ENCODE measurements at places on chromosomes 5 and 9.
A peak's percentile ranks its signal among the peaks of the same experiment; 100 is the strongest.

DNA sequence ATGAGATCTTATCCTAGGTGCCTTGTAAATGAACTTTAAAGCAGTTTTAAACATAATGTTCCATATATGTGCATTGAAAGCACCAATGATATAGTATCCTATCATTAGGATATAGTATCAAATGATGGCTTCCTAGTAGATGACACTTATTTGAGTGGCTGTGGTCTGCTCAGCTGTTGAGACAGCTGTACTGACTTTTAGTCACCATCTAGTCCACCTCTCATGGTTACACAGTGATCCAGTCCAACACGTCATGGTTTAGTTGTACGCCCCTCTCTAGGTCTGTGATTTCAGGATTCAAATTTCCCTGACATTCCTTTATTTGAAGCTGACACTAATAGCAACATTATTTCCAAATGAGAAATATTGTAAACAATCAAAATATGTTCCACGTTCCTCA lies 127.3 kb upstream of the TUT7 start:
- DNase-seq, result no peak

GRCh38 chr5:123696921-123697341 lies 185.0 kb downstream of the CSNK1G3 start:
- no peak for DNase-seq

GRCh38 chr9:80507611-80508010 lies 935.8 kb downstream of the TLE4 start:
- DNase-seq, result no peak

GRCh38 chr9:5764130-5764868 lies 68.6 kb downstream of the ERMP1 start:
- DNase-seq, result no peak

DNA sequence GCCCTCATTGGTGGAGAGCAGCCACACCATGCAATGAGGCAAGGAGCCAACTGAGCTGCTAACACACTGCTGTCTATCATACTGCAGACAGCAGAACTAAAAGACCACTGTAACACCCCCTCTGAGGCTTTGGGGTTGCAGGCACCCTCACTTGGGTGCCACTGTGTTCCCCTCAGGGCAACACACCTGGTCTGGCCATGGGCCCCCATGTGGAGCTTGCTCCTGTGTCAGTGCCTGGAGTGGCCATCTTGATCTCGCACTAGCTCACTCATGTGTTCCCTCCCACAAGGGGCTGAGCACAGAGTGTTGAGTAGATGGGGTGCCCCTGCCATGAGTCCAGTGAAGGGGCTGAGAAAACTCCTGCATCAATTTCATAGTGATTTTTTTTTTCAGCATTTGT lies 532.4 kb upstream of the FTMT start:
- DNase-seq, result no peak

GRCh38 chr5:44795496-44795895 lies 13.3 kb upstream of the MRPS30 start:
- no peak for DNase-seq

- no peak for DNase-seq
Measured at GRCh38 chr9:88875400-88876120, 115.7 kb upstream of the S1PR3 start.

DNA sequence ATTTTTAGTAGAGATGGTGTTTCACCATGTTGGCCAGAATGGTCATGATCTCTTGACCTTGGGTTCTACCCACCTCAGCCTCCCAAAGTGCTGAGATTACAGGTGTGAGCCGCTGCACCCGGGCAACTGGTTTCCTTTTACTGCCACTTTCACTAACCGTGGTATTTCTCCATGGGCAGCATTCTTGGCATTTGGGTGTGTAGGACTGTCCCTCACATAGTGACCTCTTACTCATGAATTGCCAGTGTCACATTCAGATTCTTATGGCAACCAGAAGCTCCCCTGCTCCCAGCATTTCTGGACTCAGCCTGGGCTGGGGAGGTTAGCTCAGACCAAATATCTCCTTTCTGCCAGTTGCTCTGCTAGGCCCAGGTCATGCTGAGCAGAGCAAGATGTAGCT lies 50.1 kb downstream of the FOXI1 start:
- DNase-seq, result no peak

GRCh38 chr9:95073918-95074317 lies 243.6 kb downstream of the FANCC start:
- DNase-seq, result no peak

DNA sequence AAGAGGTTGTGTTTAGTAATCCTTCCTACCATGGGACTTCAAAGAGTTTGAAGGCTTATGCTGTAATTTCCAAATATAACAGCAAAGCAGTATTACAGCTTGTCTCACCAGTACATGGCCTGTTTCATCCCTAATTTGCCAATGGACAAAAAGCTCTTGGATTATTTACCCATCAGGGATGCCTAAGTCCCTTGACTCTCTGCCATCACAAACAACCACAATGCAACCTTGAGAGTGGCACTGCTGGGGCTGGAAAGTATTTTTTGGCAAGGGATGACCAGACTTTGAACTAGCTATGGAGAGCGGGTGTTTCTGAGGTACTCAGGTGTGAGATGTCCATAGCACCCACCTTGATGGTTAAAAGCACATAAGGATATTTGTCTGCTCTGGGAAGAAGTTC lies 9.1 kb downstream of the MAMDC2 start:
- no peak for DNase-seq

- DNase-seq, result no peak
Measured at GRCh38 chr9:111284703-111285102, 45.3 kb downstream of the OR2K2 start.

DNA sequence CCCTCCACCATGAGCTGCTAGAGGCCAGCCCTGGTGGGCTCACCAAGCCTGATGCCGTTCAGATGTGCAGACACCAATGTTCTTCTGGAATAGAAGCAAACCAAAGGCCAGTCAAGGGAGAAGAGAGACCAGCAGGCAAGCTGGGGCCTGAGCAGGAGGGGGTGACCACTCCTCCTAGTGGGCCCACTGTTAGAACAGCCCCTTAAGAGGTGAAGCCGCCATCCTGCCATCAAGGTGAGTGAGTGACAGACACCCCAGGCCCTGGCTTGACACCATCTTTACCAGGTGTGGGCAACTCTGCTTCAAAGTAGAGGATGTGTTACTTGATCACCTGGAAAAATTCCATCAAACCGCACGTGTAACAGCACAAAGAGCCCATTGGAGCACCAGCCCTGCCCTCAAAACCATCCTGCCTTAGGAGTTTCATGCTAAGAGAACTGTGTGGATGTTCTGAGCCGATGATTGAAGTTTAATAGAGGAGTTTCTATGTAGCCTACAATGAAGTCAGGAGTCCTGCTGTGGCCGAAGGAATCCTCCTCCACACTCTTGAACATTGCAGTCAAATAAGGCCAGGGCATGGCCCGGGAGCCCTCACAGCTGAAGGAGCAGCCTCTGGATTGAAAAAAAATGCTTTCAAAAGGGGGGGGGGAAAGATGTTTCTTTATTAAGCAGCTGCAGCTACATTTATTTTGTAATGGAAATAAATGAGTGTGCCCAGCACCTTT lies 20.8 kb downstream of the AMBP start:
- no peak for DNase-seq

- DNase-seq, result no peak
Measured at GRCh38 chr9:128607642-128608350, 48.9 kb downstream of the DYNC2I2 start.

GRCh38 chr9:31824860-31825259 lies 559.6 kb upstream of the ACO1 start:
- DNase-seq, result no peak

- DNase-seq, result peak; percentile 9
Measured at GRCh38 chr5:77876316-77876715, 100.2 kb upstream of the TBCA start.

- peak; percentile 27 for DNase-seq
Measured at GRCh38 chr5:891117-891836, 1.3 kb downstream of the BRD9 start.

- no peak for DNase-seq
Measured at GRCh38 chr5:135706893-135707292, 127.6 kb upstream of the SLC25A48 start.

DNA sequence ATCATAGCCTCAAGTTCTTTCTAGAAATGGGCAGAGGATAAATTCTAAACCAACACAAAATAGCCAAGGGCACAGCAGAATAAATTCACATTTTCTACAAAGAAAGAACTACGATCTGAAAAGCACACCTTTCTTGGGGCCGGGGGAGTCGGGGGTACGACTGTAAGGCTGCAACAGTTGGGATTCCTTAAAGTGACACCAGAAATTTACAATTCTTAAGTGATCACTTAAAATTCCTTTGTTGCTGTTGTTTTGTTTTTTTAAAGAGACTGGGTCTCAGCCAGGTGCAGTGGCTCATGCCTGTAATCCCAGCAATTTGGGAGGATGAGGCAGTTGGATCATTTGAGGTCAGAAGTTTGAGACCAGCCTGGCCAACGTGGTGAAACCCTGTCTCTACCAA lies 95.8 kb downstream of the CDK5RAP2 start:
- no peak for DNase-seq

DNA sequence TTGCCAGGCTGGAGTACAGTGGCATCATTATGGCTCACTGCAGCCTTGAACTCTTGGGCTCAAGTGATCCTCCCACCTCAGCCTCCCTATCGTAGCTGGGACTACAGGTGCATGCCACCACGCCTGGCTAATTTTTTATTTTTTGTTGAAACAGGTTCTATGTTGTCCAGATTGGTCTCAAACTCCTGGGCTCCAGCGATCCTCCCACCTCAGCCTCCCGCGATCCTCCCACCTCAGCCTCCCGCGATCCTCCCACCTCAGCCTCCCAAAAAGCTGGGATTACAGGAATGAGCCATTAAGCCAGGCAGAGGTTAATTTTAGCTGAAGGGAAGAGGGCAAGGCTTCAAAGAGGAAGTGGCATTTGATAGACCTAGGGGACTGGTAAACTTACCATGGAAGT lies 32.8 kb upstream of the CCNB1 start:
- DNase-seq, result no peak

DNA sequence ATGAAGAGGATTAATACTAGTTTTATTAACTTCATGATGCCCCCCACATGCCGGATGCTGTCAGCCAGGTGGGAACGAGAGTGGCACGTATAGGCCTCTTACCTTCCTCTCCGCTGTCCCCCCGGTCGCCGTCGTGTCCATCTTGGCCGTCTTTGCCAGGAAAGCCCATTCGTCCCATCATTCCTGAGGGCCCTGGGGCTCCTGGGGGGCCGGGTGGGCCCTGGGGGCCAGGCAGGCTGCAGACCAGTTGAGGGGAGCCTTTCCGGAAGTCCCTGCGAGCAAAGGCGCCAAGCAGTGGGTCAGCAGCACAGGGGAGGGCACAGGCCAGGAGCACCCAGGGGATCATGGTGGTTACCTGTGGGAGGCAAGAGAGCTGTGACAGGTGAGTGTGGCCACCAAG lies 15.8 kb downstream of the C1QTNF2 start:
- no peak for DNase-seq

- no peak for DNase-seq
Measured at GRCh38 chr5:110109667-110110066, 419.9 kb downstream of the MAN2A1 start.

DNA sequence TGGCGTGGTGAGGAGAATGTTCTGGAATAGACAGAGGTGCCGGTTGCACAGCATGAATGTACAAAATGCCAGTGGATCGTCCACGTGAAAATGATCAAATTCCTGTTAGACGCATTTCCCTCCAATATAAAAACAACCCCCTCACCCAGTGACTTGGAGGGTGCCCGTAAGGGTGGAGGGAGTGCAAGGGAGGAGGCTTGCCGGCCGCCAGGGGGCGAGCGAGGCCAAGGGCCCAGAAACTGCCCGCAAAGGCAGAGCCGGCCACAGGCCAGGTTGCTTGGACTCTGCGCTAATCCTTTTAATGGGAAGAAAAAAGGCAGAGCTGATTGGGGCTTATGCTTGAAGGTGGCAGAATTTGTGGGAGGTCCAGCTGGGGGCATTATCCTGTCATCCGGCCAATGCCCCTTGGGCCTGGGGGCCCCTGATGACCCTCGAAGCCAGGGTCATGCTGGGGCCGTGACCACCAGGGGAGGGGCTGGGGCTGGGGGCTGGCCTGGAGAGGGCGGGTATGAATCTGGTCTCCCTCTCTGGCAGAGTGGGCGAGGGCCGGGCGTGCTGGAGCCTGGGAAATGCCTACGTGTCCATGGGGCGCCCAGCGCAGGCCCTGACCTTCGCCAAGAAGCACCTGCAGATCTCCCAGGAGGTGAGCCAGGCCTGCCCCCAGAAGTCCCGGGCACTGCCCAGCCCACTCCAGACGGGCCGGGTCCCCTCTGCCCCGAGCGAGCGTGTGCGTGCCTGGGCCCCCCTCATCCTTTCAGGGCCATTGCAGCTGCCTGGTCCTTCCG lies 12.0 kb downstream of the GPSM1 start:
- DNase-seq, result peak; percentile 91

DNA sequence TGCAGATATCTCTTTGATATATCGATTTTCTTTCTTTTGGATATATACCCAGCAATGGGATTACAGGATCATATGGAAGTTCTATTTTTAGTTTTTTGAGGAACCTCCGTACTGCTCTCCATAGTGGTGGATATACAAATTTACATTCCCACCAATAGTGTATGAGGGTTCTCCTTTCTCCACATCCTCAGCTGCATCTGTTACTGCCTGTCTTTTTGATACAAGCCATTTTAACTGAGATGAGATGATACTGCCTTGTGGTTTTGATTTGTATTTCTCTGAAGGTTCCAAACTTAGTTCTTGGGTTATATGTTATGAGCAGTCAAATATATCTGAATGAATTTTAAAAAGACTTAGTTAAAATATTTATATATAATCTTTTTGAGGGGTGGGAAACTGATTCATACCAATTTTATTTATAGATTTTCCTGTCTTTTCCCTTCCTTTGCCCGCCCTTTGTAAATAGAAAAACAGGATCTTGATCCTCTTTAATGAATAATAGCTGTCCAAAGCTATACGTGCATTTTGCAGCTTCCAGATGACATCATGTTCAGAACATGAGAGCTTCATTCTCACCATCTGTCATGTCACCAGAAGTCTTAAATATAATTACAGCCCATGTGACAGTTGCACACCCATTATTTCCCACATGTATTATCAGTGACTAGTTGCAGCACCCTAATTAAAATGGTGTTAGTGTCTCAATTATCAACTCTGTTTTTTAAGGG lies 6.2 kb upstream of the ARHGEF28 start:
- DNase-seq, result no peak

DNA sequence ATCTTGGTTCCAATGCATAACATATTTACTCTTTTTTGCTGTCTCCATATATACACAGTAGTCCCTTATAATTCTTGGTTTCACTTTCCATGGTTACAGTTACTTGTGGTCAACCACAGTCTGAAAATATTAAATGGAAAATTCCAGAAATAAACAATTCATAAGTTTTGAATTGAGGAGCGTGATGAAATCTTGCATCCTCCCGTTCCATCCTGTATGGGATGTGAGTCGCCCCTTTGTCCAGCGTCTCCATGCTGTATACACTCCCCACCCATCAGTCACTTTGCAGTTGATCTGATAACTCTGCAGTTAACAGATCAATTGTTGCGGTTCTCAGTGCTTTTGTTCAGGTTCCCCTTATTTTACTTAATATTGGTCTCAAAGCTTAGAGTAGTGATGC lies 11.5 kb upstream of the FAF2 start:
- no peak for DNase-seq

DNA sequence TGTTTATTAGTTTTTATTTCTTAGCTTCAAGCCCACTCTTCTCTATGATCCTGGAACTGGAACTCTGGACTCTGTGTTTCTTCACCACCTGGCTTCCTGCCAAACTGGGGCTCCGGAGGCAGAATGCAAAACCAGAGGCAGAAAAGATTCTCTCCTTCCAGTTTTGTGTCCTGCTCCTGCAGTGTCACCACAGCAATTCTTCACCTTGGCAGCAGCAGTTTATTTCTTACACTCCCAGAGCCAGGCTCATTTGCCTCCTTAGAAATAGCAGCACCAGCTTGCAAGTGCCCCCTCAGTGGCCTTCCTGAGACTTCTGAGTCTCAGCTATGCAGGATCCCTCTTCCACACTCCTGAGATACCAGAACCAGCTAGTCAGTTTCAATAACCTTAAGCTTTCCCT lies 26.7 kb upstream of the CAMK4 start:
- DNase-seq, result no peak
